Naive thymus-derived CD8-positive, alpha-beta T cell (primary cell): ENCODE measurements at places on chromosomes 7 and 10. TPM values are rescaled to one million over a fixed set of nuclear protein-coding genes. Genes with fewer than 3 reads are reported as not detected.

GRCh38 chr7:157474685-157475084 is 137.9 kb downstream of the DNAJB6 start:
- H3K4me3 ChIP-seq, result no peak overlapping the region
- peaks cover 65% of the 10 kb centered on the region for H3K4me1 ChIP-seq
- DNase-seq, result no peak
- no peaks in the 10 kb centered on the region for H3K36me3 ChIP-seq
- no peaks in the 10 kb centered on the region for H3K27me3 ChIP-seq

- H3K4me3 ChIP-seq, result no peak overlapping the region
- DNase-seq, result no peak
- no peaks in the 10 kb centered on the region for H3K4me1 ChIP-seq
- no peaks in the 10 kb centered on the region for H3K27me3 ChIP-seq
These were observed 35.5 kb downstream of the ARL4A start for GRCh38 chr7:12722636-12723605.

GRCh38 chr7:153422291-153423209 is 629.6 kb upstream of the DPP6 start:
- H3K27ac ChIP-seq, result no peak overlapping the region
- no peaks in the 10 kb centered on the region for H3K4me1 ChIP-seq
- H3K27me3 ChIP-seq, result no peaks in the 10 kb centered on the region
- H3K4me3 ChIP-seq, result no peak overlapping the region
- no peaks in the 10 kb centered on the region for H3K36me3 ChIP-seq
- no peak for DNase-seq

DNA sequence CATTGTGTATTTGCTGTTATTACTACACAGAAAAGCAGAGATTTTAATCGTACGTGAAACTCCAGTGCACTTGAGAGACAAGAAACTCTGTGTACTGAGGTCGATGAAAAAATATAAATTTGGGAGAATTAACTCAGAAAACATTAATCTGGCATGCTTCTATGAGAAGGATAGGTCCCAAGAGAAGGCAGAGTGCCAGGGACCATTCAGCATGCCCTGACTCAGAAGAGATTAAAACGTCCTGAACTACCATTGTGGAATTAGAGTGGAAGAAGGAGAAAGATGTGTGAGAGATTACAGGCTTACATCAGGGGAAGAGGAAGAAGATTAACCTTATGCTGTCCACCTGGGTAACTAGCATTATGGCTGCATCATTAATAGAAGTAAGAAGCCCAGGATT is 72.4 kb downstream of the REEP3 start:
- no peaks in the 10 kb centered on the region for H3K27me3 ChIP-seq
- no peak overlapping the region for H3K4me3 ChIP-seq
- H3K36me3 ChIP-seq, result peaks cover 5% of the 10 kb centered on the region
- no peaks in the 10 kb centered on the region for H3K4me1 ChIP-seq
- DNase-seq, result no peak

DNA sequence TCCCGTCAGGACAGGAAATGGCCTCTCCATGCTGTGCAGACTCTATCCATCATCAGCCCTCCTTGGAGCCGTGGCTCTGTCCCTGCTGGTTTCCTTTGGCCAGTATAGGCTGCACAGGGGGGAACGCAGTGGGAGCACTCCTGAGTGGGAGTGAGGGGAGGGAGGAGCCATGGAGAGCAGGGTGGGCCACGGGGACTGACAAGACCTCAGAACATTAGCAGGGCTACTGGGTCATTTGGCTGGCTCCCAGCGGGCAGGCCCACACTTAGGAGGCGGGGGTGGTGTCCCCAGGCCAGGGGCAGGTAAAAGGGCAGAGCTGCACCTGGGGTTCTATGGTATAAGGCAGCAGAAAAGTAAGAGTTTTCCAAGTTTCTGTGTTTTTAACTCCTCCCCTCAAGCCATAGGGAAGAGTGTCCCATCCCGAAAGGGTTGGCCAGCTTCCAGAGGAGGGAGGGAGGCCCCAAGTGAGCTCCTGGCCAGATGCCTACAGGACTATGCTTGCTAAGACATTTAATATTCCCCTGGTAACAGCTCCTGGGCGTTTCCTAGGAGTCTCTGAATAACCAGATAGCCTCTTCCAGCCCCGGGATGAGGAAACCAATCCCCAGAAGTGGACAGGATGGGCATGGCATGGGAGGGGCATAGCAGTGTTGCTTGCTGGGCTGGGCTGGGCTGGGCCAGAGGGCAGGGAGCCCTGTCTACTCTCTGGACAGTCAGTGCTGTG is 5.5 kb upstream of the OPN4 start:
- no peaks in the 10 kb centered on the region for H3K27me3 ChIP-seq
- no peak overlapping the region for H3K4me3 ChIP-seq
- DNase-seq, result peak; percentile 47
- no peaks in the 10 kb centered on the region for H3K36me3 ChIP-seq

DNA sequence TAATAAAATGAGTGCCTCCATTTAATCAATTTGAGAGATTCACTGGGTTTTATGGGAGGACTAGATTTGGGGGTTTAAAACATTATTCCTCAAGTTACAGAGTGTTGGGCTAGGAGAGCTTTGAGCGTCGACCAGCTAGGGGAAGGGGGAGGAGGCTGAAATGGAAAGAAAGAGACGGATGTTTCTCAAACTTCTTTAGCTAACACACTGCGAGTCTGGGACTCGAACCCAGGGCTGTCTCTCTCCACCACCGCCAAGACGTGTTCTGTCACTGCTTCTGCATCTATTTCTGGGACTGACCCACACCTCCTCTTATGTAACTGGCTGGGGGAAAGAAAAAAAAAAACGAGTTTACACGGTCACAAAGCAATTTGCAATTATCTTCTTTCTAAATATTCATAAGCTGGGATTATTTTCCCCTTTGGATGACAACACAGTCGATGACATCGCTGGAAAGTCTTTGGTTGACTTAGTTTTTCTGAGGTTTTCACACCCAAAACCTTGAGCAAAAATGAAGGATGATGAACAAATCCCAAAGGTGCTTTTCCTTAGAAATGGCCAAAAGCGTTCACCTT is 27.2 kb downstream of the CHST15 start:
- H3K4me3 ChIP-seq, result no peak overlapping the region
- no peaks in the 10 kb centered on the region for H3K27me3 ChIP-seq
- H3K36me3 ChIP-seq, result no peaks in the 10 kb centered on the region
- no peak overlapping the region for H3K27ac ChIP-seq
- no peaks in the 10 kb centered on the region for H3K4me1 ChIP-seq

- H3K4me3 ChIP-seq, result no peak overlapping the region
- no peak overlapping the region for H3K27ac ChIP-seq
- H3K27me3 ChIP-seq, result no peaks in the 10 kb centered on the region
- H3K36me3 ChIP-seq, result no peaks in the 10 kb centered on the region
These were observed 213.7 kb downstream of the TWIST1 start for GRCh38 chr7:18903695-18904094.

GDF10 gene
- total RNA-seq, result 0.74 TPM

PUS7 gene
- total RNA-seq, result 6.5 TPM
